Caki2 (cell line): ENCODE measurements at places on chromosomes 7 and 10.
A peak's percentile ranks its signal among the peaks of the same experiment; 100 is the strongest.

GRCh38 chr7:123771256-123771655 lies 22.5 kb upstream of the WASL start:
- no peak for DNase-seq

- DNase-seq = no peak
These were observed 436.2 kb upstream of the GALNT17 start for GRCh38 chr7:70695795-70696083.

- DNase-seq = no peak
These were observed 149.1 kb downstream of the UBE2H start for GRCh38 chr7:129803546-129804081.

GRCh38 chr7:17769918-17770317 lies 170.4 kb downstream of the SNX13 start:
- peak; percentile 61 for DNase-seq

GRCh38 chr10:29765330-29765729 lies 130.6 kb upstream of the SVIL start:
- DNase-seq = no peak

DNA sequence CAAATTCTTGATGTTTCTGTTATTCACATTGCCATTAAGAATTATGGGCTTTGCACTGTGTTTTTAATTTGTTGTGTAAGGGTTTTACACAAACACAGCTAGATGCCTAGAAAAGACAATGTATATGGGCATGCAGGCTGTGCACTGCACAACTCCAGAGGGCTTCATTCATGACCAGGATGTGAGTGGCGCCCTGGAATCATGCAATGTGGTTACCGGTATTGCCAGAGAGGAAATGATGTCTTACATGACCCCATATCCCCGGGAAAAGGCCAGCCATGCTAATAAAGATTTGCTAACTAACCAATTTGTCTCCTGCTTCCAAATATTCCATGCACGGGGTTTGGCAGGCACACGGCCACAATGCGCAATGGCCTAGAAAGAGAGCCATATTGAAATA lies 16.9 kb downstream of the KCNMA1 start:
- no peak for DNase-seq

GRCh38 chr7:152430854-152431253 lies 4.9 kb downstream of the KMT2C start:
- no peak for DNase-seq

GRCh38 chr7:18262058-18262457 lies 233.5 kb upstream of the HDAC9 start:
- DNase-seq = no peak

GRCh38 chr10:62244785-62245467 lies 23.7 kb downstream of the RTKN2 start:
- DNase-seq = peak; percentile 70

DNA sequence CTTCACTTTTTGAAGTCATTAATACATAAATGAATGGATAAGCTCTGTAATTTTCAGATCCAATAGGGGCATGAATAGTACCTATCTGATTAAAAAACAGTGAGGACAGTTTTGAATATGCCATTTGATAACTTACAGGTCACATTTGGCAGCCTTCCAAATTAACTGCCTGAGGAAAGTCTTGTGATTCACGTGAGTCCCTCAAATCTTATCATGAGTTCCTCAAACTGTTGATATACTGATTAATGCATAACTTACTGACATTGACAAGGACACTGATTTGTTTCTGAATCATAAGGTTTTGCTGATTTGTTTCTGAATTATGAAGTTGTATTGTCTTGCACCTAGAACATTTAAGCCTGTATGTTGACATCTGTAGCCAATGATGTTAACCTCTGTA lies 55.1 kb downstream of the ANKMY2 start:
- no peak for DNase-seq

DNA sequence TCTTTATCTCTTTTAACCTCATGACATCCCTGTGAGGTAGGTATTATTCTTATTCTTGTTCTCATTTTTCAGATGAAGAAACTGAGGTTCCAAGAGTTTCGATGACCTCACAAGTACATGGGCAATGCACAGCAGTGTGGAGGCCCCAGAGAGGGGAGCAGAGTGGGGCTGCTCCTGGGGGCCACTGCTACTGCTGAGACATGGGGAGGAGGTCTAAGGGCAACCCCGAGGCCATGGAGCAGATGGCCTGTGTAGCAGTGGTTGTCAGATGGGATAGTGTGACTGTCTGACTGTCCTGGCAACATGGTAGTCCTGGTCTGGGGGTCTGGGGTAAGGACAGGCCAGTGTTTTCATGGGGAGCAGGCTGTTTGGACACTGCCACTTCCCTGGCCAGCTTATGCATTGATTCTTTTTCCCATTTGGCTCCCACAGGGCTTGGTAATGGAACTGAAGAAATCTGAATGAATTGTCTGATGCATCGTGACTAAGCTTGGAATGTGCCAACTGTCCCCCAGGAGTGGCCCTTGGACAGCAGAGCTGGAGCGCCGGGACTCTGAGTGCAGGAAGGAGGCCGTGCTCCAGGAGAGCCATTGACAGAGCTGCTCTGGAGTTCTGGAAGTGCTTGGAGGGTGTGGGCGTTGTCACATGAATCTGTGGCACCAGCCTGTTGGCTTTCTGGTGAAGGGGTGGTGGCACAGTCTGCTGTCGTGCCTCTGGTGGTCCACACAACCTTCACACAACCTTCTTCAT lies 40.9 kb downstream of the ADRA2A start:
- DNase-seq = no peak

DNA sequence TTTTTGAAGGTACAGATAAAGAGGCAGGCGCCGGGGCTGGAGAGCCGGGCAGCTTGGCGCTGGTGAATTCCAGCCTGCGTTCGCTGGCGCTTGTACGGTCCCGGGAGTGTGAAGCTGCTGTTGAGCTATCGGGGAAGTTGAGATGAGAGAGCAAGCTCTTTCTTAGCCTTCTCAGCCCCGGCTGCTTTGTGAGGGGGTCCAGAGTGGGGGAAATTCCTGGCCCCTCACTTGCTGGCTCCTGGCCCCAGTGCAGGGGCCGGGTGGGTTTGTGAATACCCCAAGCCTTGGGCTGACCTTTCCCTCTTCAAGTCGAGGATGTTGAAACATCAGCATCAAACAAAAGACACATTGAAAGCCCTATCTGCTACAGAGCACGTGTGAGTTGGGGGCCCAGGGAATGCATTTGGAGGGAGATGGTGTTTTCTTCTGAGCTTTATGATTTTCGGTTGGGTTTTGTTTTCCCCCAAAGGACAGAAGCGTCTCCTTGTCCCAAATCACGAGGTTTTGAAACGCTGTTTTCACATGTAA lies 2.7 kb downstream of the ZMIZ1 start:
- no peak for DNase-seq

DNA sequence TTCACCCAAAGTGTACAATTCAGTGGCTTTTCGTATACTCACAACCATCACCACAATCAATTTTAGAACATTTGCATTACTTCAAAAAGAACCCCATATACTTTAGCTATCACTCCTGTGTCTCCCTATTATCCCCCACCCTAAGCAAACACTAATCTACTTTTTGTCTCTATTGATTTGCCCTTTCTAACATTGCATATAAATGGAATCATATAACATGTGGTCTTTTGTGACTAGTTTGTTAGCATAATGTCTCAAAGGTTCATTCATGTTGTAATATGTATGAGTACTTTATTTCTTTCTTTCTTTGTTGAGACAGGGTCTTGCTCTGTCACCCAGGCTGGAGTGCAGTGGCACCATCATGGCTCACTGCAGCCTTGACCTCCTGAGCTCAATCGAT lies 21.0 kb upstream of the DNAJC12 start:
- DNase-seq = no peak

GRCh38 chr7:84274029-84274638 lies 79.5 kb upstream of the SEMA3A start:
- no peak for DNase-seq

DNA sequence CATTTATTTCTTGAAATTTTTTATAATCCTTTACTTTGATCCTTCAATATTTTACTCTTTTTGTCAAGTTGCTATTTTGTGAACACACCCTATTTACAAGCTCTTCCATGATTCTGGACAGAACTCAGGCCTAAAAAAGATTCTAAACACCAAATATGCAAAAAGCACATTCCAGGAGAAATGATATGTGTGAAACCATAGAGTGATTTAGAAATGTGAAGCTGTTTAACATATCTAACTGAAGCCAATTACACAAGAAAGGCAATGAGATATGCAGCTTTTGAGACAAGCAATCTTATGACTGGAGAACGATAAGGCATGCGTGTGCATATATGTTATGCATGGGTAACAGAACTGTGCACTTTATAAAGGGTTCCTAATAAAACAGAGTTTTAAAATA lies 243.0 kb downstream of the CACNA2D1 start:
- DNase-seq = no peak

DNA sequence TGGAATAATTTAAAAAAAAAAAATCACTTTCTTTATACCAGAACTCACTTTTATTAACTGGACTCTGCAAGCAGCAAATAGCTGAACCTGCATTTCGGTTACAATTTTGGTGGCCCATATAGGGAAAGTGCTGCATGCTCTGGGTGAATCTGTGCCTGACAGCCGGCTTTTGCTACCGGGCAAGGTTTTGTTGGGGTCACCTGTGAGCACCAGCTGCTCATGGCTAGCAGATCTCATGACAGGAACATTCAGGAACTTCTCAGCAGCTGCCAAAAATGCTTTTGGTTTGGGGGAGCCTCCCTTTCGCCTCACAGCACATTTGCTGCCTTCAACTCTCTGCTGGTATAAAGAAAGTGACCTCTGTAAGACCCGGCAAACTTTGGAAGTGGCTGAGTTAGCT lies 13.2 kb upstream of the CREB3L2 start:
- no peak for DNase-seq

GRCh38 chr10:22183771-22184461 lies 33.9 kb downstream of the EBLN1 start:
- no peak for DNase-seq

DNA sequence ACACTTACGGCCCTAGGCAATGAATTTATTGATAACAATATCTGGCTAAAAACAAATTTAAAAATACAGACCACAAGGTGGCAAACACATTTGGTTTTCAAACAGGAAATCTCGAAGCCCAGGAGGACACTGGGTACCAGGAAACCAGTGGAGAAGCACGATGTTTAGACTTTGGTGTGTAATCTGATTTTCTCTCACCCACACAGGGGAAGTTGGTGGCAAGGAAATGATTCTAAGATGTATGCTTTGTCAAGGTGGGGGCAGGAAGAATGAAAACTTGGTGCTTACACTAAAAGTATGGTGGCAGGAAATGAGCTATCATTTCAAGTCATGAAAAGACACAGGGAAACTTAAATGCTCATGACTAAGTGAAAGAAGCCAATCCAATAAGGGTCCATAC lies 113.2 kb upstream of the ANKRD1 start:
- DNase-seq = no peak

- DNase-seq = no peak
These were observed 28.9 kb downstream of the PHYH start for GRCh38 chr10:13270877-13271551.

GRCh38 chr7:98565103-98565502 lies 52.0 kb upstream of the NPTX2 start:
- DNase-seq = no peak

DNA sequence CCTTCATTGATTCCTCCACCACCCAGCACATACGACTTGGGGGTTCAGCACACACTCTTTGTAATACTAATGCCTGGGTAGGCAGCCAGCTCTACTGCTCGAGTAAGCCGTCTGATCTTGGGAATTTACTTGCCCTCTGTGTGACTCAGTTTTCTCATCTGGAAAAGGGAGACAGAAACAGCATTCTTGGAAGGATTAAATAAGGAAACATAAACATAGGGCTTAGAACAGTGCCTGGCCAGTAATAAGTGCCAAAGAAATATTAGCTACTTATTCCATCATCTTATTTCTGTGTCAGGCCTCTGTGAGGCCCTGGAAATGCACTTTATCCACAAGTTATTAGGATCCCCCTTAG lies 130.1 kb downstream of the TNS3 start:
- no peak for DNase-seq

DNA sequence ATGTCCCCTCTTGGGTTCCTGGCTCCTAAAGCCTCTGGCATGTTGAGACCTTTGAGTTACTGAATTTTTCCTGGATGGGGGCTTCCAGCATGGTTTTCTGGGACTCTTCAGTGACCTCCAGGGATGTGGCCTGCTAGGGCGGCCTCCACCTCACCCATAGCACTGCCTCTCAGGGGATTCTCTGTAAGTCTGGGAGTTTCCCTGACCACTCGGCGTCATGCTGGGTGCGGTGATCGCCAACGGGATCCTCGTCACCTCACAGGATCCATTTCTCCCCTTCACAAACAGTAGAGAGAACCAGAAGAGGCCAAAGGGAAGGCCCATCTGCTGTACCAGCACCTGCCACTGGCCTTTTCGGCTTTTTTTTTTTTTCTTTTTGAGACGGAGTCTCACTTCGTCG lies 84.3 kb downstream of the NPTX2 start:
- DNase-seq = no peak

DNA sequence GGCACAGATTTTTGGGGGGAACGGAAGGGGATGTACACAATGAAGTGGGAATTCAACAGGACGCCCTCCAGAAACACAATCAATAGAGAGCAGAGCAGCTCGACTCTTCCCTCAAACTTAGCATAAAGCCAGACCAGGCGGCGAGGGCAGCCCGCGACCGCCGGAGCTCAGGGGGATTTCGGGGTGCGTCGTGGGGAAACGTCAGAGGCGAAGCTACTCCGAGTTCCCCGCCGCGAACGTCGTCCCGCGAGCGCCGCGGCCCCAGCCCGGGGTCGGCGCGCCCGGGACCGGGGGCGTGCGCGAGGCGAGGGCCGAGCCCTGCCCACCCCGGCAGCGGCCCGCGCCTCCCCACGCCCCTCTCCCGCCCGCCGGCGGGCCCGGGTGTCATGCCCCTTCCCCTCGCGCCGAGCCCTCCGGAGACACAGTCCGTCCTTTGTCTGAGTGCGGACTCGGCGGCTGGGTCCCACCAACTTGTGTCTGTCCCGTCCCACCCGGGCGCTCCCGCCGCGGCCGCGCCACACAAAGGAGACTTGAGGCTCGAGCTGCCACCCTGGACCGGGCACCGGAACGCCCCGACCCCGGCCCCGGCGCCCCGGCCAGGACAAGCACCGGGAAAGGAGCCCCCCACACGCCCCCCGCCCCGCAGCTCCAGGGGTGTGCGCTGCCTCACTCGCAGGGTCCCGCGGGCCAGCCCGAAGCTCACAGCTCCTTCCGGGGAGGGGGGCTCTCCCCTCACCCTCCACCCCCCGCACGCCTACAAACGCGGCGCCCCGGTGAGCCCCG lies 634 bp downstream of the EZH2 start:
- peak; percentile 48 for DNase-seq

DNA sequence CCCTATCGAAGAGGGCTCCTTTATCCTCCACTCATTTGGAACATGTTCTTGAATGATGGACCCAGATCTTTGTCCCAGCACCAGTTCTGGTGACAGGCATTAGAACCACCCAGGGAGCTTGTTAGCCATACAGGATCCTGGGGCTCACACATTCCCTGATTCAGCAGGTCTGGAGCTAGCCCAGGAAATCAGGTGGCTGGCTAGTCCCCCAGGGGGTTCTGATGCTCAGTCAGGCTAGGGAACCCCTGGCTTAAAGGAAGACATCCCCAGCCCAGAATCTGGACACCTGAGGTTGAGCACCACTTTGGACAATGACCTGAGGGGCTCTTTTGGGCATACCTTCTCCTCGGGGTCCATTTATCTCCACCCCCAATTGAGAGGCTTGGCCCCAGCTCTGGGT lies 37.0 kb upstream of the NANOS1 start:
- no peak for DNase-seq
